ENCODE measurements at places on chromosomes 12 and 14.
A peak's percentile ranks its signal among the peaks of the same experiment; 100 is the strongest.

GRCh38 chr14:90294872-90295271 lies 36.9 kb downstream of the NRDE2 start:
- DNase-seq: no peak

- no peak for DNase-seq
Observed at GRCh38 chr12:132789099-132789471, 27.5 kb upstream of the ANKLE2 start.

GRCh38 chr14:29166507-29166906 lies 399.9 kb downstream of the FOXG1 start:
- DNase-seq: no peak

- DNase-seq: no peak
Observed at GRCh38 chr14:65159281-65160062, 57.2 kb upstream of the MAX start.

- no peak for DNase-seq
Observed at GRCh38 chr14:100889641-100890040, 13.9 kb downstream of the RTL1 start.

DNA sequence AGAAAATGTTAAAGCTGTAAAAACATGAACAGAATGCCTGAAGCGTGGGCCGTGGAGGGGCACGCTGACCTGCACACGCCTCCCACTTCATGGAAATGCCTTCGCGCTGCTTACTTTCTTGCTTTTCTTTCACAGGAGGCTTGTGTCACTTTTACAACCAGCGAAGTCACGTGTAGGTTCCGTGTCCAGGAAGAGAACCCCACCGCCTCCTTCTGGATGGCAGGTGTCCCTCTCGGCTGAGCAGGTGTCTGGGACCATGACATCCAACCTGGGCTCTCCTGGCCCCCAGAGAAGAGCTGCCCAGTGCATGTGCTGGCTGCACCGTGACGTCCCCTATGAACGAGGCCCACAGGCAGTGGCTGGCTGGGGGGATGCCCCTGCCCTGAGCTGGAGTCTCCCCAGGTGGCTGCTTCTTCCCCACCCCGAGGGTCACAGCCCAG lies 345.0 kb upstream of the SFSWAP start:
- DNase-seq: no peak

GRCh38 chr12:59742841-59743240 lies 147.0 kb downstream of the SLC16A7 start:
- peak; percentile 38 for DNase-seq

DNA sequence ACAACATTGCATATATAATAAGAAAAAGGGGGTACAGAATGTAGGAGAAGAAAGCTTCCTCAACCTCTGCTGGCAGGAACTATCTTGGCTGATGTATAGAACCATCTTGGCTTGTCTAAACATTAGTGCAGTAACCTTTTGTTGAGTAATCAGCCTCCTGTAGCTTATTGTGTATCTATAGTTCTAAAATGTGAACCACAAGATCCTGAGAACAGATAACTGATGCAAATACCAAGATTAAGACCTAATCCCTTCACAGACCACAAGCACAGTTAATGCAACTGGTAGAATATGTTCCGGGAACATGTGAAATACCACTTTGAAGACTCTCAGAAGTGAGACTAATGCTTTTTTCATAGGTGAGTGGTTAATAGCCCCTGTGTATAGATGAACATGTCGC lies 50.7 kb upstream of the KCNC2 start:
- DNase-seq: no peak

GRCh38 chr12:15575671-15576541 lies 213.3 kb downstream of the EPS8 start:
- DNase-seq: no peak

- DNase-seq: no peak
Observed at GRCh38 chr14:46433381-46433780, 218.2 kb downstream of the RPL10L start.

DNA sequence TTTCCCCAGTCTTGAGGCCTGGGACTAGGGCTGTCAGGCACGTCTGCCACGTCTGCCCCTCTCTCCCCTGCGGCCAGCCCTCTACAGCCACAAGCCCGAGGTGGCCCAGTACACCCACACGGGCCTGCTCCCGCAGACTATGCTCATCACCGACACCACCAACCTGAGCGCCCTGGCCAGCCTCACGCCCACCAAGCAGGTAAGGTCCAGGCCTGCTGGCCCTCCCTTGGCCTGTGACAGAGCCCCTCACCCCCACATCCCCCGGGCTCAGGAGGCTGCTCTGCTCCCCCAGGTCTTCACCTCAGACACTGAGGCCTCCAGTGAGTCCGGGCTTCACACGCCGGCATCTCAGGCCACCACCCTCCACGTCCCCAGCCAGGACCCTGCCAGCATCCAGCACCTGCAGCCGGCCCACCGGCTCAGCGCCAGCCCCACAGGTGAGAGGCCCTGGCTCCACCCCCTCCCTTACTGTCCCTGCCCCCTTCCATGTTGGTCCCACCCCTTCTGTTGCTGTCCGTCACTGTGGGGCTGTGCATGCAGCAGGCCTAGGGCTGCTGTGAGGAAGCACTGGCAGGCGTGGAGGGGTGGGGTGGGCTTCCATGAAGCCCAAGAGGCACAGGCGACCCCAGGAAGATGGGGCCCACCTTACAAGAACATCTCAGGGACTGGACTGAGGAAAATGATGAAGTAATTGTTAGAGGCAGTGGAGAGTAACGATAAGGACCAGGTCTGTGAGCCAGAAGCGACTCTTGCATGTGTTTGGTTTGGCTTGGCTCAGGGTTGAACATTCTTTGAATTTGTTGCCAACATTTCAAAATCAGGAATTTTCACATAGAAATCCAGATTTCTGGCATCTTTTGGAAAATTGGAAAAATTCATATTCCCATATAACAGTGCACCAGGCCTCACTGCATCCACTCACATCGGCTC lies 16.8 kb downstream of the C12orf43 start:
- DNase-seq: no peak

- DNase-seq: no peak
Observed at GRCh38 chr12:50149311-50149710, 17.9 kb downstream of the CERS5 start.

DNA sequence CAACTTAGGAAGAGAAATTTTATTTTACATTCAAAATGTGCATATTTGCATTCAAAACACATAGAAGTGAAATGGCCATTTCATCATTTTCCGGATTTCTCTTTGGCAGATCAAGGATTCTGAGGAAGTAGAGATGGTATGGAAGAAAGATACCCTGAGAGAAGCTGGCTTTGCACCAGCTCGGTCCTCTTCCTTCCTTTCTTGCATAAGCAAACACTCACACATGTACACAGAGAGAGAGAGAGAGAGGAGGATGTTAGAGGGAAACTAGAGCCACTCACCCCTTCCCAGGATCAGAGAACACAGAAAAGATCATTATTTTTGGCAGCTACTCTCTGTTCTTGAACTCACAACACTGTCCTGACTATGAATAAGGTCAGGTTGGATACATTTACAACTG lies 15.6 kb upstream of the PLEKHD1 start:
- DNase-seq: no peak

DNA sequence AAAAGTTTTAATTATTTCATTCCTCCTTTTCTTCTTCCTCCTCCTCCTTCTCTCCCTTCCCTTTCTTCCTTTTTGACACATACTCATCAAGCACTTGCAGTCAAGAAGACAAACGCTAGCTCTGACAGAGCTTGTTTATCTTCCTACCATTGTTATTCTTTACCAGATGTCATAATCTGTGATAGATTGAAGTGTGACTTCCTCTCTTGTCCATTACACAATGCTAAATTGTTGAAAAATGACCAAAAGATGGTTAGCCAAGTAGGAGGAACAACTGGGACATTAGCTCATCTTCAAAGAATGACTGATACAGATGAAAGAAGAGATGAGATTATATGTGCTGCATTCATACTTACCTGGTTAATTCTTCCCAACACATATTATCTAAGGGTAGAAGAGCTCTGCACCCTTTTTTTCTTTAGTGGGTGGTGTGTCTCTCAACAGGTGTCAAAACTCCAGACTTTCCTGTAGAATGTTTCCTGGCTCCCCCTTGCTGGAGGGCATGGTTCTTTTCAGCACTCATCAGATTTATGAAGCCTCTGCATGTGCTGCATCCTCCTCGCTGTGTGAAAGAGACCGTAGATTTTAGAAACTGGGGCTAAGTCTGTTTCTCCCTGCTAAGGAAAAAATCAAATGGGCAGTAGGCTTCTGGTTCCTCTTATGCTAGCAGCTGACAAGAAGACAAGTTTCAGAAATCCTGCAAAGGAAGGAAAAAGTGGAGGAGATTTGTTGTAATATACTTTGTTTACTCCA lies 147.1 kb downstream of the TMX1 start:
- DNase-seq: peak; percentile 42

DNA sequence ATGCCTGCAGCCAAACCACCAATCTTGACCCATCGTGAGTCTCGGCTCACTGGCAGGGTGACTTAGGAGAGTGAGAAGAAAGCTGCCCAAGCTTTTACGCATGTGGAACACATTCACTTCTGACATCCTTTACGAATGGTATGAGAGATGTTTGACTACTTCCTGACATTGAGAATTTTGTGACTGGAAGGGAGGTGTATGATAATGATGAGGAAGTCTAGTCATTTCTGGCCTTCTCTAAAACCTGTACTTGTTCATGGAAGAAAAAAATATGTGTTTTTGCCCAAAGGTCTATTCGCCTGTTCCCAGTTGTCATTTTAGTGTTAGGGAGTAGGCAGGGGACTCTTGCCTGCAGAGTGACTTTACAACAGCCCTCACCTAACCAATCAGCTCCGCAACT lies 227.2 kb upstream of the ATP2B1 start:
- no peak for DNase-seq

DNA sequence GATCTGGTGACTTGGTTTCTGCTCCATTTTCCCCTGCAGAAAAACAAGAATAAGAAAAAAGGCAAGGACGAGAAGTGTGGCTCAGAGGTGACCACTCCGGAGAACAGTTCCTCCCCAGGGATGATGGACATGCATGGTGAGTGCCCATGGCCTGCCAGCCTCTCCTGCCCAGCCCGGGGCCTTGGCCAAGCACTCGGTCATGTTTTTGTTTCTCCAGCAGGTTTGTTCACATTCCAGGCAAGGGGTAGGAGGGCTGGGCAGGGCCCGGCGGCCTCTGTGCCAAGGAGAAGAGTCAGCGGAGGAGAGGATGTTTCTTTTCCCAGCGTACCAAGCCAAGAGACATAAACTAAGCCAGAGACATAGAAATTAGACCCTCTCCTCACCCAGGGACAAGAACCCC lies 13.6 kb downstream of the BCL7A start:
- no peak for DNase-seq

- no peak for DNase-seq
Observed at GRCh38 chr12:122882908-122883558, 12.9 kb downstream of the VPS37B start.

GRCh38 chr14:41299924-41300323 lies 306.8 kb upstream of the LRFN5 start:
- no peak for DNase-seq

DNA sequence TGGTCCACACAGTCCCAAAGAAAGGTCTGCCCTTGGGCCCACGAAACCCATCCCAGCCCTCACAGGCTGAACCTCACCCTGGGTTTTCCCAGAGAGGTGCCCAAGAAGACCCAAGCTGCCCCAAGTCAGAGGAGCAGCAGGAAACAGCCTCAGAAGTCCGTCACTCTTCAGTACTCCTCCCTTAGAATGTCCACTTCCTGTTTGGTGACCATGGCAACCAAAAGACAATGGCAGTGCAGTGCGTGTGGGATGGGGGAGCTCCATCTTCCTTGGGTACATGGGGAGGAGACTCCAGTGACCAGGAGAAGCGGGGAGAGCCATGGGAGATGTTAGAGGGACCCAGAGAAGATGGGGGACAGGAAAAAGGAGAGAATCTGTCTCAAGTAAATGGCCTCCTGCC lies 11.3 kb downstream of the SELPLG start:
- no peak for DNase-seq

DNA sequence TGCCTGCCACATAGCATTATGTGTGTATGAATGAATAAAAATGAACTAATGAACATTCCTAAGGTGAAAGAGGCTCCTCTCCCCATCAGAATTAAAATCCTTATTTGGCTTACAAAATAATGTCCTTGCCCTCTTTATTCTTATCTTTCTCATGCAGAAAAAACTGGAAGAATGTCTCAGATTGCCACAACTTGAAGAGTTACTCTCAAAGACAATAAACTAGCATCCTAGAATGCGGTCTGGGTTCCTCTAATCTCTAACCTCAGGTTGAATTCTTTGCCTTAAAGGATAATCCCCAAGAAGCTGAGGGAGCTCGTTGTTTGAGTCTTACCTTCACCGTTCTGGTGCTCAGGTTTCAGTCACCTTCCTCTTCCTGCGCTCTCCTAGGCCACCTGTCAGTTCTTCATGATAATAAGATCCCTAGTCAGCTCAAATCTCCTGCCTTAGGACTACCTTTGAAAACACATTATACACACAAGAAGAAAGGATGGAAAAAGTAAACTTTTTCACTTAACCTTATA lies 147.1 kb downstream of the PHLDA1 start:
- DNase-seq: no peak

DNA sequence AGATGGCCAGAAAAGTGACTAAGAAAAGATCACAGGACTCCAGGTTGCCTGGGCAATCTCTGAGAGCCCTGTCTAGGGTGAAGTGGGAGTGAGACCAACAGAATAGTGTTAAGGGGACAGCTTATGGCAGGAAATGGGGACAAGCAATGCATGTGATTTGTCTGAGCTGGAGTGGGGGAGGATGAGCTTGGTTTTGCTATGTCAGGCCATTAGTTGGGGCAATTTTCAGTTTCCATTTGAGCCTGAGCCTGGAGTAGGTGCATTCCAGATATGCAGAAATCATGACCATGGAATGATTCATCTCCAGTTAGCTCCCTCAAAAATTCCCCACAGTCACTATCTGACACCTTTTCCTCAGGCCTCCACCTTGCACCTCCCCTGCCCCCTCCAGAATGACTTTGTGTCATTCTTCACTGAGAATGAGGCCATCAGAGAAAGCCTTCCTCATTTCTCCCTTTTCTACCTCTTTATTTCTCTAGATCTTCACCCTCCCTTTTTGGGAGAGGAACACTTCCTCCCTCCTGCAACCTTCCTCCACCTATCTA lies 150.9 kb upstream of the PLEKHG7 start:
- DNase-seq: no peak

DNA sequence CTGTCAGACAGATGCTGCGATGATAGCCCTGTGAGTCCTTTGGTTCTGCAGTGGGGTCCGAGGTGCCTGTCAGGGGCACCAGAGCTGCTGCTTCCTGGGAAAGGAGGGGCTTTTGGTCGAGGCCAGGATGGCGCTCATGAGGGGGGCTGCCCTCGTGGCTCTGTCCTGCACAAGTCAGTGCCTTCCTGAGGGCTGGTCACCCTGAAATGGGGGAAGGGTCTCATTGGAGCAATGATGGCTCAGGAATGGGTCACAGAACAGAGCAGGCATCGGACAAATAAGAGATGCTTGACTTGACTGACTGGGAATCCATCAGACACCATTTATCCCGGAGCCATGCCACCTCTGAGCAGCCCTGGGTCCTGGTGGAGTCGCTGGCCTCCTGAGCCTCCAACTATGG lies 121.9 kb downstream of the ADGRD1 start:
- no peak for DNase-seq

- no peak for DNase-seq
Observed at GRCh38 chr14:89652352-89652751, 235.3 kb upstream of the FOXN3 start.

DNA sequence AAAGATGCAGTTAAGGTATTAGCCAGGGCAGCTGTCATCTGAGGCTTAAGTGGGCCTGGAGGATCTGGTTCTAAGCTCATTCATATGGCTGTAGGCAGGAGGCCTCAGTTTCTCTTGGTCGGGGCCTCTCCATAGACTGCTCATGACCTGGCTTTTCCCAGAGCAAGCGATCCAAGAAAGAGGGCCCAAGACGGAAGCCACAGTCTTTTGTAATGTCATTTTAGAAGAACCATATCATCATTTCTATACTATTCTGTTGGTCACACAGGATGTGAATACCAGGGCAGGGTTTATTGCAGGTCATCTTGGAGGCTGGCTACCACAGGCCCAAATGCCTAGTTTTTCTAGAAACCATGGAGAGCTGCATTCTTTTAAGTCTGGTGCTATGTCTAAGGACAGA lies 47.7 kb downstream of the GNG2 start:
- no peak for DNase-seq

Measured in GM04504 (cell line).